ENCODE measurements at places on chromosomes 7 and 10. TPM values are rescaled to one million over a fixed set of nuclear protein-coding genes. Genes with fewer than 3 reads are reported as not detected.

GRCh38 chr7:1925973-1926907, 256.2 kb downstream of the ELFN1 start:
- DNase-seq, result no peak

DNA sequence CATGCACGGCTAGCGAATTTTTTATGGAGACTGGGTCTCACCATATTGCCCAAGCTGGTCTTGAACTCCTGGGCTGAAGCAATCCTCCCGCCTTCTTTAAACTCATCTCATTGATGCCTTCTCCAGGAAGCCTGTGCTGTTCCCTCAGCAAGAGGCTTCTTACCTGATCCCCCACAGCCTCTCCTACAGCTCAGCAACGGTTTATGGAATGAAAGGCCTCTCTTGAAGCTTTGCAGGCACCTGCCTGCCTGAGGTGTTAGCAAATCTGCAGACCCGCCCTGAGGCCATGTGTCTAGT, 468 bp upstream of the TRIM56 start:
- DNase-seq, result no peak

GRCh38 chr10:71314028-71314693, 4.9 kb upstream of the SLC29A3 start:
- peak; percentile 14 for DNase-seq

DNA sequence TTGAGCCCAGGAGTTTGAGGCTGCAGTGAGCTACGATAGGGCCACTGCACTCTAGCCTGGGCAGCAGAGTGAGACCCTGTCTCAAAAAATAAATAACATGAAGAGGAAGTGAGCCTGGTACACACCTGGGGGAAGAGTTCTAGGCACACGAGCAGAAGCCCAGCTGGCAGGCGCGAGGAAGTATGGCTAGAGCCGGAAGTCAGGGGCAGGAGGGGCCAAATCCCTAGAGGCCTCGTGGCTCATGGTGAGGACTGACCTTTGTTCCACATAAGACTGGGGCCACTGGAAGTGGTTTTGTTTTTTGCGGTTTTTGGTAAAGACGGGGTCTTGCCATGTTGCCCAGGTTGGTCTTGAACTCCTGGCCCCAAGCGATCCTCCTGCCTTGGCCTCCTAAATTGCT, 117.6 kb downstream of the HIP1 start:
- DNase-seq, result no peak

WBP1L gene
- total RNA-seq, result 31.5 TPM

- DNase-seq, result no peak
Observed at GRCh38 chr7:158842486-158842885, 13.2 kb upstream of the ESYT2 start.

STEAP2 gene
- total RNA-seq, result 2.3 TPM

DNA sequence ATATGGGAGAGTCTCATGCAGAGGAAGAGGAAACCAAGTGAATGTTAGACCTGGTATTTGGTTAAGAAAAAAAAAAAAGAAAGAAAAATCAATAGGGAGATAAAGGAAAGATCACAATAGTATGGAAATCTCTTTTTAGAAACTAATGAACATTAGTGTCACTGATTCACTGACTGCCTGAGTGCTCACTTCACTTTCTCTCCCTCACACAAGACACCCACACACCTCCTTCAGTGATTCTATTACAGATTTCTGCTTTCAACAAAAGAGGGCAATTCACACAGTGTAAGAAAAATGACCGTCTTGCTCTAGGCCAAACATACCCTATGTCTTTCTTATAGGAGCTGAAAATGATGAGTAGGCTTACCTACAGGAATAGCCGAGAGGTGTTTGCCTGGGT, 6.0 kb downstream of the GPR158 start:
- no peak for DNase-seq

DNA sequence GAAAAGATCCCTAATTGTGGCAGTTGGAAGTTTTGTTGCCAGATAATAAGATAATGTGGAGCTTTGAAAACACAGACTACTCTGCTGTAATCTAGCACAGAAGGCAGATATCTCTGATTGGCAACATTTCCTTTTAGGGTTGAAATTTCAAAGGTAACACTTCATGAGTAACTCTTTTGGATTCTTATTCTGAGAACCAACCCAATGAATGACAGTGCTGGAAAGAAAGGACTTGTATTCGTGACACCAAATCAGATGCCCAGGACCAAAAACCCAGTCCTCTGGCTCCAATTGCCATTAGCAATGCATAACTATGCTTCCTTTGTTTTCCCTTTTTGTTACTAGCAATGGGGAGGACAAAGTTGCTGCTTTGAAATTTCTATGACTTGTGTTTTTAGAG, 41.0 kb upstream of the ELMO1 start:
- no peak for DNase-seq

DNA sequence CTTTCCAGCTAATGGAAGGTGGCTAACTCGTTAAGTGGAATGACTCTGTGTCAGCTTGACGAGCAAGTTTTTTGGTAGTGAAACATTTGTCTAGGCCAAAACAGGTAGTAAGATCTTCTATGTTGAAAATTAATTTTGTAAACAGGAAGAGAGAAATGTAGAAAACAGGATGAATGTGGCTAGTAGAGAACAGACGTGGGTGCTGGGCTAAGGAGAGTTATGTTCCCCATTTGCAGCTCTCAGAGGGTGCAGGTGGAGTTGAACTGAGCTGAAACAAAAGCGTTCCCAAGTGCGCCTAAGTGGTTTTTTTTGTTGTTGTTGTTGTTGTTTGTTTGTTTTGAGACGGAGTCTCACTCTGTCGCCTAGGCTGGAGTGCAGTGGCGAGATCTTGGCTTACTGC, 59.5 kb upstream of the SRPK2 start:
- DNase-seq, result no peak

Measured in occipital lobe (tissue), 3 donors.